Iris pigment epithelial cell (primary cell): ENCODE measurements at places on chromosomes 6 and 20.

- DNase-seq = no peak
Observed at GRCh38 chr20:63123331-63123741, 92.6 kb downstream of the YTHDF1 start.

- no peak for DNase-seq
Observed at GRCh38 chr6:77857421-77857820, 204.6 kb downstream of the MEI4 start.

DNA sequence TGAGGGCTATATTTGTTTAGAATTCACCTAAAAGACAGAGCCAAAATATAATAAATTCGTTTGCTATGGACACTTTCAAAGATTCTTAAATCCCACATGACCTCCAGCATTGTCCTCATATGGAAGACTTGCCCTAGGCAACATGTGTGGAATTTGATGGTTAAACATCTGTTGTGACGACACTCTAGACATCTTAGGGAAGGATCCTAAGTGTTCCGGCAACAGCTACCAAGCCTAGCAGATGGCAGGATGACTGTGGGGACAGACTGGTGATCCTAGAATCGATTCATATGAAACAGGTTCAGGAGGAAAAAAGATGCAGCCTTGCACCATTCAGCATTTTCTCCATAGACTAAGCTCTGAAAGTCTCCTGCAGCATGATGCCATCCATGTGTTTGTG lies 77.6 kb upstream of the BACH2 start:
- DNase-seq = no peak

DNA sequence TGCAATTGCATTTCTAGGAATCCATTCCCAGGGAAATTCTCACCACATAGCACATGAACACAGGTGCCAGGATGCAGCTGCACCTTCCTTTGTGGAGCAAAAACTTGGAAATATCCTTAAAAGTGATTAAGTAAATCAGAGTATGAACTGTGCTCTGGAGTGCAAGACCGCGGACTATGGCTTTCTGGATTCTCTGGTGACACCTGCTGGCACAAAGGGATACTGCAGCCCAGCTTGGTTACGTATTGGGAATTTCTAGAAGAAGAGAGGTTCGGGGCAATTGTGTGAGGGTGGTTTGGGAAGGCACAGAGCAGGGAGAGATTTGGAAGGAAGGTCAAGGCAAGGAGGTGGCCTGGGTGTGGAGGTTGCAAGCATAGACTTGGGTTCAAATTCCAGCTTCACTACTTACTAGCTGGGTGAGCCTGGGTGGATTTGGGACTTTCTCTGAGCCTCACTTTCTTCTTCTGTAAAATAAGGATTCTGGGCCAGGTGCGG lies 15.9 kb upstream of the PEDS1 start:
- peak; percentile 67 for DNase-seq

GRCh38 chr6:13332349-13332706 lies 4.0 kb upstream of the TBC1D7 start:
- DNase-seq = no peak

- DNase-seq = no peak
Observed at GRCh38 chr20:37573626-37574198, 46.0 kb upstream of the BLCAP start.
